ENCODE measurements at places on chromosomes 1 and 21.

- no peak for DNase-seq
Measured at GRCh38 chr1:97893844-97894243, 27.0 kb downstream of the DPYD start.

- no peak for DNase-seq
Measured at GRCh38 chr1:66380452-66381212, 153.3 kb upstream of the SGIP1 start.

GRCh38 chr1:234667600-234668576 is 57.9 kb upstream of the IRF2BP2 start:
- DNase-seq, result no peak

DNA sequence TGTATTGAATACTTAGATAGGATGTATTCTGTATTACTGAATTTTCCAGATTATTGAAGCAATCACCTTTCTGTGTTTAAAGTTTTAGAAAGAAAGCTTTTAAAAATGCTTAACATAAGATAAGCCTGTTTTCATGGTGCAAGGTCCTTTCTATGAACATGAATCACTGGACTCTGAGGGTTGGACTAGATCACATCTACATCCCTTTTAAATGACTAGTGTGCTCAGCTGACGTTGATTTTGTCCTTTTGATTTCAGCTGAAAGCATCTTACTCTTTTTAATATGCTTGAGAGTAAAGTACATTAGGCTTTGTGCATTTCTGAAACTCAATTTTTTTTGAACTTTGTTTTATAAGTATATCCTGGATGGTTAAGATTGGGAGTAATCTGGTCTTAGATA is 16.2 kb downstream of the MIER1 start:
- no peak for DNase-seq

DNA sequence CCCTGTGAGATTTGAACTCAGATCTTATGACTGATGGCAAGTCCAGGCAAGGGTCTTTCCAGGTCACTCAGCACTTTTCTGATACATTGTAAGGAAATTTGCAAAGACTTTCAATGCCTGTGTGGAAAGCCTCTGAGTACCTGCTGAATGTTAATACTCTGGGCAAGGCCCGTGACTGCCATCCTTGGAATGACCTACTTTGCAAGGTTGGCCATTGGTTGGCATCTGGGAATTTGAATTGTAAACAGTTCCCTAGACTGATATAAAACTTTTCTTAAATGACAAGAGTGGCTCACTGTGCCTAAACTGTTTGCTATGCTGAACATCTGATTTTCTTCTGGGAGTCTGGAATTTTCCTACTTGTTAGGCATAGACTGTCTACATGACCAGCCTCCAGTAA is 57.1 kb downstream of the CD2 start:
- no peak for DNase-seq

DNA sequence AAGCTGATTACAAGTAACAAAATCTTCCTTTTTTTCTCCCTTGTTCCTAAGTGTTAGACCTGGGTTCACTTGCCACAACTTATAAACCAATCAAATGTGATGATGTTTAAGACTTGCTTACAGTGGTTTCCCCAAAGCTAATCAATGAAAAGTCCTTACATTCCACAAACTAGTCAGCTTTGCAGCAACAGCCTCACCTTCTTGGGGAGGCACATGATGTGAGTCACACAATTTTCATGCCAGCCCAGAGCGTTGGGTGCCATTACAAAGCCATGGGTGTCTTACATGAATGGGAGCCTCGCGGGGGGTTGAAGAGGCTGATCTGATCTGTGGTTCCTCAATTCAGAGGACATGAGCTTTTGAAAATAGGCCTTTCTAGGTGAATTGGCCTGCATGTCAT is 91.6 kb upstream of the UBE2U start:
- DNase-seq, result no peak

DNA sequence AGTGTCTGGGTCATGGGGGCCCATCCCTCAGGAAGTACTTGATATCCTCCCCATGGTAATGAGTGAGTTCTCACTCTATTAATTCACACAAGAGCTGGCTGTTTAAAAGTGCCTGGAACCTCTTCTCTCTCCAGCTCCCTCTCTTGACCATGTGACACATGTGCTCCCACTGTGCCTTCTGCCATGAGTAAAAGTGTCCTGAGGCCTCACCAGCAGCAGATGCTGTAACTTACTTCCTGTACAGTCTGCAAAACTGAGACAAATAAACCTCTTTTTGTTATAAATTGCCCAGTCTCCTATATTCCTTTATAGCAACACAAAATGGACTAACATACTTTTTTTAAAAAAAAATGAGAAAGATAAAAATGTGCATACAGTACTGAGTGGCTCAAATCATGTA is 24.0 kb downstream of the PUM1 start:
- DNase-seq, result no peak

GRCh38 chr1:8567146-8567545 is 249.2 kb downstream of the SLC45A1 start:
- no peak for DNase-seq

DNA sequence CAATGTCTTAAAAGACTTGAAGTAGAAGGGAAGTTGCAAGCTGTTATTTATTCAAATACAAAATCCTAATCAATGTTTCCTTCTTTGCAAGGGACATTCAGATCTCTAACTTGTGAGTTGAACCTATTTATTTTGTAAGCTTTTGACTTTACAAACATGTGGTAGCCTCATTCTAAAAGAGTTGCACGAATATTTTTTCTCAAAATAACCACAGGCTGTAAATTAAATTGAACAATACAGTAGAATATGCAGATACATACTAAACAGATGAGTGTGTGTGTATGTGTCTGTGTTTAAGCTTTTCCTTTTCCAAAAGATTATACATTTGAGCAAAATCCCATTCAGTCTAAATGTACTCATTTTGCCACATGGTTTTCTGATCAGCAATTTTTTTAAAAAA is 4.8 kb upstream of the DYNLT5 start:
- no peak for DNase-seq

DNA sequence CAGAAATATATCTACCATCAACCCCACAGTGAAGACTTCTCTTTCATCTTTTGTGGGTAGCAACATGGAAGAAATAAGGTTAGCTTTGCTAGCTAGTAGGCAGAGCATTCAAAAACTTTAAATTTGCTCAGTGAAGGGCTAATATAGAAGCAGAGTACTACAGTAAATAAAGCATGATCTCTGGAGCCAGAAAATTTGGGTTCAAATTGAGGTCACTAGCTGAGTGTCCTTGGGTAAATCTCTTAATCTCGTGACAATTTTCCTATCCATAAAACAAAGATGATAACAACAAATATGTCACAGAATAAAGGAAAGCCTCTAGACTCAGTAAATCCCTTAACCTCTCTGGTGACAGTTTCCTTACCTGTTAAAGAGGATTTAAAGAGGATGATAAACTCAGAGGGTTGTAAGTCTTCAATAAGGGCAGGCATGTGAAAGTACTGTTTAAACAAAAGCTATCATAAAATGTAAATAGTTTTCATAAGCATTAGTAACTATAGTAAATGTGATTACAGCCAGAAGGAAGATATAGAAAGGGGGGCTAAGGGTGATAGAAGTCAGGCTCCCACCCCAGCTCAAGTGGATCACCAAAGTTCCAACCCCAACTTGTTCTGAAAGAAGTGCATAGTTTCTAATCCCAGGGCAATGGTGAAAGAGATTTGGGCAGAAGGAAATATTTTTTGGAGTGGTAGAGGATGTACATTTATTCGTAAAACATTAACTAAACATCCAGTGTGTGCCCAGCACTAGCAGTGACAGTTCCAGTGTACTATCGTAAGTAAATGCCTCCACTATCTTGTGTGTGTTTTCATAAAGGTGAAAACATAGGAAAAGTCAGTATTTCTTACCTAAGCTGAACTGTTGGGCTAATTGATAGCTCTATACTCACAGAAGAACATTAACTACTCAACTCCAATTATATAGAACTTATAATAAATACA is 24.8 kb downstream of the TM2D1 start:
- DNase-seq, result no peak

GRCh38 chr1:39525366-39526165 is 34.1 kb downstream of the BMP8A start:
- DNase-seq, result peak; percentile 51

DNA sequence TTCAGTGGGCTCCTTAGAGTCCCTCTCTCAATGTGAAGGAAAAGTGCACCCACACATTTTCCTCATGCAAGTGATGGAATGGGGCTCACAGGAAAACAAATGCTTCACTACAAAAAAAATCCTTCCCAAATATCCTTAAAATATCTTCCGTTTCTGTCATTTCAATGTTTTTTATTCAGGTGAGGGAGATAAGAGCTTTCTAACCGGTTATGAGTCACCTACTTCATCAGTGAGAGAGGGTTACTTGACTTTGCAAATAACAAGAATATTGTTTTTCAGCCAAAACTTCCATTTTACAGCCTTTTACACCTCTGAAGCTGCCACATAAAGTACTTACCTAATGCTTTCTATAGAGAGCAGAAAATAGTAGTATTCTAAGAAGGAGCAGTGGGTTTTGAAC is 98.3 kb upstream of the CD55 start:
- no peak for DNase-seq

DNA sequence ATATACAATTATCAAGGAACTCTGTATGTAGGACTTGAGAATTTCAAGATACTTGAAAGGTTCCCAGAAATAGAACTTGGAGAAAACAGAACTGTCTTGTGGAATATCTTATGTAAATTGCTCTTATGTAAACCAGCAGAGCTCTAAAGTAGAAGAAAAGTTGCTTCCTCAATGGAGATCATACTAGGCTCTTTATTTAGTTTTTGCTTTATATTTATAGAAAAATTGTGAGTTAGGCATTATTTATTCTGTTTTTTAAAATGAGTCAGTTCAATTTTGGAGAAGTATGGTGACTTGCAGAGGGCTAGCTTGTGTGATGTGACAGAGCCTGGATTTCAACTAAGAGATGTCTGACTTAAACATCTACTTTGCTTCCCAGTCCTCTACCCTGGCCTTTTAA is 40.4 kb downstream of the ATP6V1G3 start:
- no peak for DNase-seq

- DNase-seq, result no peak
Measured at GRCh38 chr1:224805889-224806288, 123.6 kb upstream of the DNAH14 start.
